ENCODE measurements at places on chromosomes 11 and 22. TPM values are rescaled to one million over a fixed set of nuclear protein-coding genes. Genes with fewer than 3 reads are reported as not detected.

- no peaks in the 10 kb centered on the region for H3K36me3 ChIP-seq
- H3K4me1 ChIP-seq, result peaks cover 3% of the 10 kb centered on the region
- no peaks in the 10 kb centered on the region for H3K27me3 ChIP-seq
- H3K4me3 ChIP-seq, result no peak overlapping the region
- DNase-seq, result no peak
Measured at GRCh38 chr11:130478204-130478701, 29.8 kb downstream of the ADAMTS15 start.

The SIAE gene
- 4.8 TPM for total RNA-seq

DNA sequence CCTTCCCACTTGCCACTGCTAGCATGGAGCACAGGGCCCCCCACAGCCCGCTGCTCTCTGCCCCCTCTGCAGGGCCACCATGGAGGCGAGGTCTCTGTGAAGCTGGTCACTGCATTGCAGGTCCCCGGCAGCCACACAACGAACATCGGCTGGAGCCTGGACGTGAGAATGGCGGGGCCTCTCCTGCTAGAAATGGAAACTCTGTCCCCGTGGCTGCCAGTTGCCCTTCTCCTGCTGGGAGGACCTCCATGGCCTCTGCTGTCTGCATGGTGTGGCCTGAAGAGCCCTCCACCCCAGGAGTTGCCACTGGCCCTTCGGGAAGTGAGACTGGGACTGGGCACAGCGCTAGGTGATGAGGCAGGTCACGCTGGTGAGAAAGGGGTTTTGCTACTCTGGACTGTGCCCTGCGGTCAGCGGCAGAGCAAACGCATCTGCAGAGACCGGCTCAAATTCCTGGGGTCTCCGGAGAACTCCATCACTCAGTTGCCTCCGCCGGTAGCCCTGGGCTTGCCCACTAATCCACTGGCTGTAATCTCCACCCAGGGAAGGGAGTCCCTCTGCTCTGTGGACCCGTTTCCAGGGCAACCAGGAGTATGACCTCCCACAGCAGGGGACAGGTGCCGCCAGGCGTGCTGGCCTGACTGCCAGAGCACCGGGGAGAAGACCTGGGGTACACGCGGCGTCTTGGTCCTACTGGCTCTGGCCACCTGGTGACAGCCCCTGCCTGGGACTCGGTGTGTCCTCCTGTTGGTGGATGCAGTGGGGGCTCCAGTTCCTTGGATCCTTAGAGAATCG lies 806.3 kb downstream of the BRD1 start:
- no peaks in the 10 kb centered on the region for H3K36me3 ChIP-seq
- H3K27me3 ChIP-seq, result no peaks in the 10 kb centered on the region
- H3K4me1 ChIP-seq, result 0 out of 2 replicates have a peak, but pooled peaks cover 5% of the 10 kb centered on the region
- DNase-seq, result no peak
- H3K4me3 ChIP-seq, result no peak overlapping the region
- no peak overlapping the region for H3K27ac ChIP-seq

- peaks cover 13% of the 10 kb centered on the region for H3K4me1 ChIP-seq
- H3K4me3 ChIP-seq, result no peak overlapping the region
- peaks cover 23% of the 10 kb centered on the region for H3K36me3 ChIP-seq
- no peak for DNase-seq
- no peaks in the 10 kb centered on the region for H3K27me3 ChIP-seq
Measured at GRCh38 chr22:36763576-36763975, 12.3 kb downstream of the IFT27 start.

The PAK1 gene
- total RNA-seq, result 166 TPM

All from WTC11 (cell line).